ENCODE measurements at places on chromosomes 3 and 15.

DNA sequence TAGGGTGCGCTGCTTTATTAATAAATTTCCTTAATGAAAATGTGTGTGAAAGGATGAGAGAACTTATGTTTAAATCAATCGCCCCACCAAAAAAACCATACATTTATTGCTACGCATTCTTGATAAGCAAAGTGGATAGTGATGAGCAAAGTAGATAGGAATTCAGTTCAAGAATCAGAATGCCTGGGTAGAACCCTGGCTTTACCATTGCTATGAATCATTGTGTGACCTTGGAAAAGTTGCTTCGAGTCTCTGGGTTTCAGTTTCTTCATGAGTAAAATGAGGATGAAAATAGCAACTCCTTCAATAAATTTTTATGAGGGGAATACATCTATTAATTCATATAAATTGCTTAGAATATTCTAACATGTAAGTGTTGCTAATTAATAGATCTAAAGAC, 2.6 kb upstream of the ALCAM start:
- no peak for DNase-seq

- no peak for DNase-seq
Measured at GRCh38 chr3:156598413-156598812, 43.5 kb upstream of the SSR3 start.

GRCh38 chr15:52800828-52801747, 11.0 kb upstream of the ONECUT1 start:
- DNase-seq = no peak

- no peak for DNase-seq
Measured at GRCh38 chr3:107794664-107795443, 272.1 kb downstream of the BBX start.

- DNase-seq = no peak
Measured at GRCh38 chr3:50506169-50506568, 2.7 kb upstream of the CACNA2D2 start.

DNA sequence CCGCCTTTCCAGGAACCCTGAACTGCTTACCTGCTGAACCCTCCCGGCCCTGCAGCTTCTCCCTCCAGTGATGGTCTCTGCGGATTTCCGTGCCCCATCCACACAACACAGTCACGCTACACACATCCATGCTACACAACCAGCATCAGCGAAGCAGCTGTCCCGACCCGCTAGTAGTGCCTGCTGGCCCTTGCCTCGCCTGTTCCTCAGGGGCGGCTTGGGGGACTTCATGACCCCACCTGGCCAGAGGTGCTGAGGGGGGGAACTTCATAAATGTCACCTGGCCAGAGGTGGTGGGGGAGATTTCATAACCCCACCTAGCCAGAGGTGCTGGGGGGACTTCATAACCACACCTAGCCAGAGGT, 530 bp upstream of the TUBGCP5 start:
- no peak for DNase-seq

- DNase-seq = no peak
Measured at GRCh38 chr3:71228156-71228866, 355.2 kb downstream of the FOXP1 start.

DNA sequence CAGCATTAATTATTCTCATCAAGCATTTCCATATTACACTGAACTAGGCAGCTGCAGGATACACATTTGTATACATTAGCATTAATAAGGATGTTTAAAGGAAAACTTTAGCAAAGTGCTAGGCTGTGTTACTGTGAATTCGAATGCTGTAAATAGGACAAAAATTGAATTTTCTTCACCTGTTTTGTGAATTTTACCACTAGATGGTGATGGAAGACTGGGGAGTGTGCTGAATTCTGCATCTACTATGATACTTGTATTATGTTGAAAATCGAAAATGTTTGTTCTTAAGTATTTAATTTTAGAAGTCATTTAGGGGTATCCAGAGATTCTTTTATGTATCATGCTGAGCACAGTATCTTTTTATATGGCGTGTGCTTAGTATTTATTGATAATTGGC, 12.3 kb upstream of the P2RY14 start:
- DNase-seq = no peak

- DNase-seq = no peak
Measured at GRCh38 chr3:50181985-50182384, 9.4 kb upstream of the GNAT1 start.

GRCh38 chr3:177284383-177284881, 87.2 kb upstream of the TBL1XR1 start:
- no peak for DNase-seq

DNA sequence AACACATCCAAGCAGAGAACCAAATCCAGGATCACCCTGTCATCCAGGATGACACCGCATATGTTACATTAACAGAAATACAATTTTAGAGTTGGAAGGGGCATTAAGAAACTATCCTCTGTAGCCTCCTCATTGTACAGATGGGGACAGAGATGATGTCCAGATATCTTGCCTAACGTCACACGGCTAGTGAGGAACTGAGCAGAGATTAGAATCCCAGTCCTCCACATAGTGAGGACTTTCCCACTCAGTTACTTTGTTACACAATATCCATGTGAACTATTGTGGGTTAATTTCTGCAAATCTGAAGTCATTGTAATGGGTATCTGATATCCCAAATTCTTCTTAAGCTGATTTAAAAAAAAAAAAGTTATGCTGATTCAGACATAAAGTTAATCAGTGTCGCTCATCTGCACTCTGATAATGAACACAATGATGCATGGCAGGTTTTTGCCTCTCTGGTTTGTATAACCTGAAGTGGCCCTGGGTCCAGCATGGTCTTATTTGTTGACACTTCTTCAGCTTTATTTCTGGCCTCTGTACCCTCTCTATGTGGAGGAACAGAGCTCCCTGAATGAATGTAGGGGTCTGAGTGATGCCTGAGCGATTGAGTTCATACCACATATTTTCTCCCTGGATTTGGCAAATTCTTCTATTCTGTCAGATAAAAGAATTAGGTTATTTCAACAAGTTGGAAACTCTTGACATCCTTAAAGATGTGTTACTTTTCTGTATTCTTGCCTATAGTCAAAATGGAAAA, 76.0 kb upstream of the LIMD1 start:
- no peak for DNase-seq

GRCh38 chr3:179432021-179432420, 19.2 kb downstream of the GNB4 start:
- peak; percentile 56 for DNase-seq

DNA sequence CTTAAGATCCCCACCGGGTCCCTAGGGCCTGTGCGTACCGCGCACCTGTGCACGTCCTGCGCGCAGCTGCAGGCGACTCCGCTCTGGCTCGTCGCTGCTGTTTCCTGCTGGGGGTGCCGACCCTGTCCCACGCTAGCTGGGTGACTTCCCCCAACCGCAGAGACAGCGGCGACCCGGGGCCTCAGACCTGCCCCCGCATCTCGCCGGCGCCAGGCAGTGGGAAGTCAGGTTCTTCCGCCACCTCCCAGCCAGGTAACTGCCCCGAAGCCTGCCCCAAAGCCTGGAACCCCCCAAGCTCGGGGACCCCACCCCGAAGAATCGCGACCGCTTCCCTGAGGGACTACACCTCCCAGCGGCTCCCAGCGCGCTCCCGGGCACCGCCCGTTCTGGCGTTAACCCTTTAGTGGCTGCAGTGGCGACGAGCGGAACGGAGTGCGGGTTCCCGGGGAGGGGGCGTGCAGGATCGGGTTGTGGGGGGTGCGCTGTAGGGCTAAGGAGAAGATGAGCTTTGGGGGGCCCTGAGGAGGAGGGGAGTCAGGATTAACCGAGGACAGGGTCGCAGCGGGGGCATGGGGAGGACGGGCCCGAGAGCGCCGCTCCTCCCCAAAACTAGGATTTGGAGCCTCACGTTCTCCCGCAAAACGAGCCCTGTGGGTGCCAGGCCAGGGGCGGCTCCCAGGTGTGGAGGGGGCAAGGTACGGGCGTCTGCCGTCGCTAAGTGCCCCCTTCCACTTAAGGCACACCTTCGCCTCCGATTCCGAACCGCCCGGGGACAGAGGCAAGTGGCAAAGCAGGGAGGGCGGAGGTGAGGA, 589 bp downstream of the NEIL1 start:
- DNase-seq = peak; percentile 63

DNA sequence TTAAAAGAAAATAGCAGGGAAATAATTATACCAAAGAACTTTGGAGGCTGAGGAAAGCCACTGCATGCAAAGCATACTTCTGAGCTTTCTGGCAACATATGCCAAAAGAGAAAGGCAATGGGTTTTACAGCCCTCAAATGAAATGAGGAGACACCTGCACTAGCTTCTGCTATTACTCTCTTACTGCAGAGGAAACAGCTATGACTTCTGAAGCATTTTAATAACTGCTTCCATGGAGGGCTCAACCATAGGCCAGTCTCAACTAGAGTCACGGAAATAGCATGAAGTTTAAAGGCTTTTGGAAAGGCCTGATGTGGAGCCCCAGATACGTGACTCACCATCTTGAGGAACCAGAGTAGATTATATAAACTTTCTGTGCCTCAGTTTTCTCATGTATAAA, 114.8 kb downstream of the OXNAD1 start:
- DNase-seq = no peak

DNA sequence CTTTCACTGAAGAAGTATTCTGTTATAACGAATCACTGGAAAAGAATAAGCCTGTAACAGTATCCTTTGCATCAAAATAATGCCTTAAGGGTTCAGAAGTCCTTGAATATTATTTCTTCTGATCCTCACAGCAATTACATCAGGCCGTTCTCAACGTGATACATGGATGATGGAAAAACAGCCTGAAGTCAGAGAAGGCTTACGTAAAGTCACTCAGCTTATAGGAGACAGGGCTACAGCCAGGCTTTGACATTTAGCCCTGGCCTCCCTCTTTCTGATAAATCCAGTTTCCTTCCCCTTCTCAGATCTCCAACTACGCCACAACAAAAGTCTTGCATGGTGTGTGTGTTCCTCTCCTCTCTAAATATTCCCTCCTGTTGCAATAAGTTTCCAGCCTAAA, 131.9 kb downstream of the ANO10 start:
- no peak for DNase-seq

GRCh38 chr3:62798000-62798399, 77.2 kb downstream of the CADPS start:
- DNase-seq = no peak

DNA sequence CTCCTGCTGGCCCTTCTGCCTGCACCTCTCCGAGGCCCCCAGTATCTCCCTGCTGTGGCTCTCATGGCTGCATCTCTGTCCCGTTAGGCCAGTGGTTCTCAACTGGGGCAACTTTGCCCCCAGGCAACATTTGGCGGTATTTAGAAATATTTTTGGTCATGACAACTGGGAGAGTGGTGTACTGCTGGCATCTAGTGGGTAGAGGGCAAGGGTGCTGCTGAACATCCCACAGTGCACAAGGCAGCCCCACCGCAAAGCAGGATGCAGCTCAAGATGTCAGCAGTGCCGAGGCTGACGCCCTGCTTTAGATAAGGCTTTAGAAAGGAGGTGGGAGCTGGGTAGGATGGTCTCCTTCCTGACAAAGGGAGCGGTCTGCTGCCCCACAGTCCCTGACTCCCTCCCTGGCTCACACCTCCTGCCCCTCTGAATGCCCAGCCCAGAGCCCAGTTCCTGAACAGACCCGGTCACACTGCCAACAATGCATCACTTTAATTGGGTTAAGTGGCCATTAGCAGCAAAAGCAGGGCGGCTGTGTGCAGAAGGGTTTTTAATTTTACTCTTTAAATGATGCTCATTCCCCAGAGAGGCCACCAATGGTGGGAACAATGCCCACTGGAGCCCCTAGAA, 68.8 kb upstream of the TMEM115 start:
- DNase-seq = no peak

DNA sequence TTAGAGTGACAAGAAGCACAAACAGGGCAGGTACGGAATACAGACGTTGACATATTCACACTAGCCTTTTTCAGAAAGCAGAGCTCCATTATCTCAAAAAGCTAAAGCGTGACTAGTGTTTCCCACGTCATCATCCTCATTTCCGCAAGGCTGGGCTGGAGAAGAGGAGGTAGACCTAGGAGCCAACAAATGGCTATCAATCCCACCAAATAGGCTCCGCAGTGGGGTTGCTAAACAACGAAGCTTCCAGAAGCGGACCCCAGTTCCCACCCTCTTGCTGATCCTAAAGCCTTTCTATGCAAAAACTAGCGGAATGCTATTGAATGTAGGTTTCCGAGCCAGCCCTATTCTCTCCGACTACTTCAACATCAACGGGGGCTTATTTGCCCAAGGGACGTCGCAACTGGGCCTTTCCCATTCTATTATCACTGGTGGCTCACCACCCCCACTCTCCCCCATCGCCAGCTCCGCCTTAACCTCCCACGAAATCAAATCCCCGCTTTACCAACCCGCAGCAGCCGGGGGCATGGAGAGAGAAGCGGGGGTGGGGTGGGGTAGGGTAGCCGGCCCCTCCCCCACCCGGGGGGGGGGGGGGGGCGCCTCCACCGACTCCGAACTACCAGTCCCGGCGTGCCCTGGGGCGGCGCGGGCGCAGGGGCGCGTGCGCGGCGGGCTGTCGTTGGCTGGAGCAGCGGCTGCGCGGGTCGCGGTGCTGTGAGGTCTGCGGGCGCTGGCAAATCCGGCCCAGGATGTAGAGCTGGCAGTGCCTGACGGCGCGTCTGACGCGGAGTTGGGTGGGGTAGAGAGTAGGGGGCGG, at the start of gene MORF4L1:
Gene MORF4L1 (plus strand): TSS at position 736 of the 817 bp plus-strand sequence. CDS start 128 bp downstream, outside the sequence.
- DNase-seq = peak; percentile 85

GRCh38 chr3:4821975-4822374, 157.3 kb upstream of the BHLHE40 start:
- DNase-seq = no peak

- DNase-seq = no peak
Measured at GRCh38 chr15:39213385-39213840, 367.5 kb upstream of the THBS1 start.

- no peak for DNase-seq
Measured at GRCh38 chr3:126350502-126351085, 6.6 kb downstream of the KLF15 start.

DNA sequence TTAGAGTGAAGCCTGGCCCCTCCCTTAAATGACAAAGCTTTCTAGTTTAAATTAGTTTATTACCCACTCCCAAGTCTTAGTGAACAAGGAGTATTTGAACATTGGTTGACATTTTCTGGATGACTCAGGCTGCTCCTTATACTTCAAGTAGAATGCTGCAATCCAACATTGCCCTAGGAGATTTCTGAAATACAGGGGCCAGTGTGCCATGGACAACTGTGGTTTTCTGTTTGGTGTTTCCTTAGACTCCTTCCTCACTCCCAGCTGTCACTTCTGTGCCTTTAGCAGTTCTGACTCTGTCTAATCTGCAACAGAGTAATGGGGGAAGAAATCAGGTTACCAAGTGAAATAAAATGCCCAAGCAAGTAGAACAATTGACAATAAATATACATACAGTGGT, 116.1 kb upstream of the P2RY1 start:
- no peak for DNase-seq

- no peak for DNase-seq
Measured at GRCh38 chr3:4850211-4850927, 128.9 kb upstream of the BHLHE40 start.

GRCh38 chr3:177447938-177448337, 250.7 kb upstream of the TBL1XR1 start:
- DNase-seq = no peak

DNA sequence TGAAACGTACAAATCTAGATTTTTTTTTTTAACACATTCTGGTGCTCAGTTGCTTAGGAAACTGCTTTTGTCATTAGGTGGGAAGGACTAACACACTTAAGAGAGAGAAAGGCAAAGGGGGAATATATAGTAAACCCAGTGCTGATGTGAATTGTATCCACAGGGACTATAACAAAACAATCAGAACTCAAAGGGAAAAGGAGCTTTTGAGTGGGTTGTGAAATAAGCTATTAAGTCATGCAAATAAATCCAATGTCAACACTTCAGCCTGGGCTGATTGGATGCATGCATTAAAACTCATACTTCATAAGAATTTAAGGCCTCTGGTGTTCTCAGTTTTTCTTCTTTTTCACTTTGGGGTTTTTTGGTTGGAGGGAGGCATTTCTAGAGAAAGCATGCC, 628.9 kb downstream of the FHIT start:
- DNase-seq = no peak
